ENCODE measurements at places on chromosomes 11 and 22.
A peak's percentile ranks its signal among the peaks of the same experiment; 100 is the strongest.

- DNase-seq = peak; percentile 34
Measured at GRCh38 chr11:66745356-66746235, 16.6 kb upstream of the SPTBN2 start.

GRCh38 chr11:69650832-69651344 lies 9.9 kb downstream of the CCND1 start:
- DNase-seq = no peak

- DNase-seq = peak; percentile 71
Measured at GRCh38 chr11:1515082-1516060, 28.8 kb upstream of the MOB2 start.

DNA sequence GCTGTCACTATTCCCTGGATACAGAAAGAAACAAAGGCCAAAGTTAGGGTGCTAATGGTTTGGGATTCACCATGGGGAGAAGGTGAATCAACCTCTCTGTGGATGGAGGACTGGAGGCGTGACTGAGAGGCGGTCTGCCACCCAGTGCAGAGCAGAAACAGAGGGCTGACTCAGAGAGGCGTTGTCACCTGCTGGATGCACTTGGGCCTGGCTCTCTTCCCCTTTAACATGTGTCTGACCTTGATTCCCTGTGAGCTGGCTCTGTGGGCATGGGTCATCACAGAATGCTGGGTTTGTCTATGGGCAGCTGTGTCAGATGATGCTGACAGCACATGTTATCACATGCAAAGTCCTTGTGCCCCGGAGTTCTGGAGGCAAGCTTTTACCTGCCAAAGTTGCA lies 75.9 kb downstream of the LDLRAD3 start:
- no peak for DNase-seq

DNA sequence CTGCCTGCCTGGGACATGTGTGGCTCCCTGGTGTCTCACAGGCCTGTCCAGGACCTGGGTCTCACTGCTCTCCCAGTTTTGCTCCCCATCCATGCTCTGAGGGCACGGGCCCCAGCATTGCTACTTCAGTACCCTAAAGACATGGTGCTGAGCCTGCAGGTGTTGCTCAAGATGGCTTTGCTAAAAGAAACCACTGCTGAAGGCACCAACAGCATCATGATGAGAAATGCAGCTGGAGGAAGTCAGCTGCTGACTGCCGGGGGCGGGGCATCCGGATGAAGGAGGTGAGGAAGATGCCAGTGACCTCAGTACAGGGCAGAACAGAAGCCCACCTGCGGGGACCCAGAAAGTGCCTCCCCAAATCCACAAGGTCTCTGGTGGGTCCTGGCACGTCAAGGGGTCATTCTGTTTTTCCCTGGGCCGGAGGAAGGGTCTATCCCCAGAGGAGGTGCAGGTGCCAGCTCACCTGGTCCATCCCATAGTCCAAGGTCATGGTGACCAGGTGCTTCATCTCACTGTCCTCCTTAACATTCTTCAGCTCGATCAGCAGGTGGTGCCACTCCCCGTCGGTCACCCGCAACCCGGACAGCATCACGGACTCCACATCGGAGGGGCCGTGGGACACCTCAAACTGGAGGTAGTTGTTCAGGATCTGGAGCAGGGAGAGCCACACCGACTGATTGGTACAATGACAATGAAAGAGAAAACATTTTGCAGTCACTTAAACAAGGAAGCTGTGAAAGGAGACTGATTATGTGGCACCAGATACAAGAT lies 63.9 kb downstream of the TRMU start:
- no peak for DNase-seq

DNA sequence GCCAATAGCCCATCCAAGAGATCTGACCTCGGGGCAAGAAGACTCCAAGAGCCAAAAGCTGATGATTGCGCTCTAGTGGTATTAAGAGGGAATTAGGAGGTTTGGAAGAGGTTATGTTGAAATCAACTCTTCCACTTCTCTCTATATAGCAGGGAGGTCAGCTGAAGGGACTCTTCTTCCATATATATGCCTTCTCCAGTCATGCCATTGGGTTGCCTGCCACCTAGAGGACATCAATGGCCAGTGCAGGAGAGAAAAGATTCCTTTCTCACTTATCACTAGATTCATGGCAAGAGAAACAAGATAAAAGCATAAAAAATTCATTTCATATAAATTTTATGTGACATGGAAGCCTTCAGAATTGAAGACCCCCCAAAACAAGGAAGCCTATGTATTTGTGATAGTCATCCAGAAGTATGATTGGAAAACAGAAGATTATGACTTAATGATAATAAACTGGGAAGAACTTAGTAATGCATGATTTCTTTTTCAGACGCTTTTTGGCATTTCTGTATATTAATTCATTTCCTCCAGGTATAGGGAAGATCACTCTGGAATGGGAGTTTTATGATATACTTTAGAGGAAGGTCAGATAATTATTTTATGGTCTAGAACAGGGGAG lies 435.1 kb upstream of the DDI1 start:
- DNase-seq = peak; percentile 33

GRCh38 chr11:66956689-66957290 lies 1.4 kb downstream of the PC start:
- DNase-seq = no peak

DNA sequence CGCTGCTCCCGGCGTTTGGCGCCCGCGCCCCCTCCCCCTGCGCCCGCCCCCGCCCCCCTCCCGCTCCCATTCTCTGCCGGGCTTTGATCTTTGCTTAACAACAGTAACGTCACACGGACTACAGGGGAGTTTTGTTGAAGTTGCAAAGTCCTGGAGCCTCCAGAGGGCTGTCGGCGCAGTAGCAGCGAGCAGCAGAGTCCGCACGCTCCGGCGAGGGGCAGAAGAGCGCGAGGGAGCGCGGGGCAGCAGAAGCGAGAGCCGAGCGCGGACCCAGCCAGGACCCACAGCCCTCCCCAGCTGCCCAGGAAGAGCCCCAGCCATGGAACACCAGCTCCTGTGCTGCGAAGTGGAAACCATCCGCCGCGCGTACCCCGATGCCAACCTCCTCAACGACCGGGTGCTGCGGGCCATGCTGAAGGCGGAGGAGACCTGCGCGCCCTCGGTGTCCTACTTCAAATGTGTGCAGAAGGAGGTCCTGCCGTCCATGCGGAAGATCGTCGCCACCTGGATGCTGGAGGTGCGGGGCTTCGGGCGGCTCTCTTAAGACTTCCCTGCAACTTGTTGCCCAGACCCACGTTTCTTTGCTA lies at the start of gene CCND1:
TSS of gene CCND1 (plus strand) at position 162 of the 587 bp plus-strand sequence. CDS start at position 320, 158 bp downstream.
- peak; percentile 36 for DNase-seq

DNA sequence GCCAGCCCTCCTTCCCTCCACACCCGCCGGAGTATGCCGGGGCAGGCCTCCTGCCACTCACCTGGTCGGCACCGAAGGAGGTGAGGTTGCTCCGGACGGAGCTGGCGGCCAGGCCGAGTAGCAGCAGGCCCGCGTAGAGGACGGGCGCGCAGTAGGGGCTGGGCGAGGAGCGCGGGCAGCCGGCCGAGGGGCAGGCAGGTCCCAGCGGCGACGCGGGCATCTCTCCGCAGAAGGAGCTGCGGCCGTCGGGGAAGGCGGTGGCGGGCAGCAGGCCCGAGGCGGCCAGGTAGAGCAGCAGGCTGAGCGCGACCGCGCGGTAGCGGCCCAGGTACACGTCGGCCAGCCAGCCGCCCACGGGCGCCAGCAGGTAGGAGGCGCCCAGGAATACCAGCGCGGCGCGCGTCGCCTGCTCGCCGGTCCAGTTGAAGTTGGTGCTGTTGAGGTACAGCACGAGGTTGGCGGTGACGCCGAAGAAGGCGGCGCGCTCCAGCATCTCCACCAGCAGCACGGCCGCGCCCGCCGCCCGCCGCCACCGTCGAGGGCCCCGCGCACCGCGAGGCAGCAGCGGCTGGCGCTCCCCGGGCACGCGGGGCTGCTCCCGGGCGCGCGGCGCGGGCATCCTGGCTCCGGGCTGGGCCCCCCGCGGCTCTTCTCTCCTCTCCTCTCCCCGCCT lies 907 bp downstream of the SLC15A3 start:
- peak; percentile 38 for DNase-seq

DNA sequence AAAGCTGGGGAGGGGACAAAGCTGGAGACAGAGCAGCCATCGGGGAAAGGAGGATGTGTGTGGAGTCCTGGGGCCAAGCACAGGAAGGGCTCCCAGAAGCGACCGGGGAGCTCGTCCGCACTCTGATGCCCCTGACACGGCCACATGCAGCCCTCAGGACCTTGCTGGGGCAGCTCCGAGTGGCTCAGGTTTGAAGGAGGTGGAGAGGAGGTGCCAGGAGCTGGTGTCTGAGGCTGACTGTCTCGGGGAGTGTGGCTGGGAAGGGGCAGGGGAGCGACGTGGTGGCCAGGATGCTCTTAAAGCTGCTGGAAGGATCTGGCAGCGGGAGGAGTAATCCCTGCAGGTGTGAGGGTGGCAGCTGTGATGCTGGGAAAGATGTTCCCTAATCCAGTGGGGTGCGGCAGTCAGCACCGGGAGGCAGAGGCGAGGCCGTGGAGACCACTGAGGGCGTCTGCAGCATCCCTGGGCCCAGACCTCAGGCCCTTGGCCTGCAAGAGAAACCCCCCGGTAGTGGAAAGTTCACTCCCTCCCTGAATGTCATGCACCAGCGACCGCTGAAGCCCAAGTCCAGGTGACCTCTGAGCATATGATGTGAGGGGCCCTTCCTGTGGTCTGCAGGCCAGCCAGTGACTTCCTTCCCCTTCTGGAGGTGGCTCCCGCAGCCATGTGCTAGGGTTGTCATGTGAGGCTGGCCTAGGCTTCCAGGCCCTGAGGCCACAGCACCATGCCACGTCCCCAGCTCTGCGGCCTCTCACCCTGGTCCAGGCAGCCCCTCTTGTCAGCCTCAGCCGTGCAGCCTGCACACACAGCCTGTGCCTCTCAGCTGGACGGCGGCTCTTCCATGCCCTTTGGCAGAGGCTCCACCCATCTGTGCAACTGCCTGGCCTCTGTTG lies 17.2 kb upstream of the CTSD start:
- DNase-seq = no peak

DNA sequence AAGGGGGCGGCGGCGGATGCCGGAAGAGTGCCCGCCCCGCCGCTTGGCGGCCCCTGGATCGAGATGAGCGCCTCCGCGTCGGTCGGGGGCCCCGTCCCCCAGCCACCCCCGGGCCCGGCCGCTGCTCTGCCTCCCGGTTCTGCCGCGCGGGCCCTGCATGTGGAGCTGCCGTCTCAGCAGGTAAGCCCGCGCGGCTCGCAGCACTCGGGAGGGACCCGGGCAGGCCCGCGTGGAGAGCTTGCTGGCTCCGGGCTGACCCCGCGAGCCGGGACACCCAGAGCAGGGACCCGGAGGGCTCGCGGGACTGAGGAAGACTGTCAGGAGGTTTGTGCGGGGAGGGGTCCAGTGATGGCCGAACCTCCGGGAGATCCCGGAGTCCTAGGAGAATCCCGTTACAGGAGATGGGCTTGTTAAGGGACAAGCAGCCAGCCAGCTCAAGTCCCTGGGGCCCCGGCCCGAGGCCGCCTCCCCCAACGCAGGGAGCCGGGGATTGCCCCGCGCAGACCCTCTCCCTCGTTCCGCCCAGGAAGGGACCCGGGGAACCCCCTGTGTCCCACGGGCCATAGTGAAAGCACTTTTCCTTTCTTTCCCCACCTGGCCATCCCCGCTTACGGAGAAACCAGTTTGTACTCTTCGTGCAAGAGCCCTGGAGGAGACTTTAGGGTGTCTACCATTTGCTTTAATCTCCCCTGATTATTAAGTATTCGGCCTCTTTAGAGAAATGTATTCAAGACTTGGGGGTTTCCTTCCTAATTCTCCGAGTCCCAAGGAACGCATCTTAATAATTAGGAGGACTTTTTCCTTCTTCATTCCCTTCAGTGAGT lies 547 bp downstream of the UVRAG start:
- no peak for DNase-seq

DNA sequence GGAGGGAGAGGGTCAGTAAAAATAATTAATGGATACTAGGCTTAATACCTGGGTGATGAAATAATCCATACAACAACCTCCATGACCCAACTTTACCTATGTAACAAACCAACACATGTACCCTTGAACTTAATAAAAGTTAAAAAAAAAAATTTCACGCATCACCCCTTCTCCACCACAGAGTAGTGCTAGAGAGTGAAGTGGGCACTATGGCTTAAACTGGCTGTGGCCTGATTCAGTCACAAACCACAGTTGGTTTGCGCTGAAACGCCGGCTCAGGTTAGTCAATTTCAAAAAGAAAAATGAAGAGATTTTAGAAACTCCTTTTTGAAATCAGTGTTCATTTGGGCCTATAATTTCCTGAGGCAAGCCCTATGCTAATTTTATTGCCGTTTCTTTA lies 144.3 kb downstream of the TRPC6 start:
- DNase-seq = no peak

DNA sequence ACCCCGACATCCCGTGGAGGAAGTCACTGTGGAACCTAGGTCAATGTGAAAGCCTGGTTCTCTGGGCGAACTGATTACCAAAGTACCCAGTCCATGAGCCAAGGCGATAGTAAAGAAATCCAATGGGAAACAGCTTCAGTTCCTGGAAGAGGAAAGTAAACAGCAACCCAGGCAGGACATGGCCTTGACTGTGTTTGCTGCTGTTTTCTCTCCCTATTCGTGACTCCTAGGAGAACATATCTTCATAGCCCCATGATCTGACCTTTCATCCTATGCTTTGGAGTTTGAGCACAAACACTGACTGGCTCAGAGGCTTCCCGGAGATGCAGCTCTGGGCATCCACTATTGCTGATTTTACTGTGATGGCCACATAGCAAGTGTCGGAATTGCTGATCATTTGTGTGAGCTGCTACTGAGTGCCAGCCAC lies 45.1 kb downstream of the LRFN4 start:
- DNase-seq = no peak

GRCh38 chr11:116240710-116241109 lies 532.1 kb downstream of the BUD13 start:
- no peak for DNase-seq

- DNase-seq = no peak
Measured at GRCh38 chr11:122176651-122177050, 60.6 kb upstream of the BLID start.

Data from stimulated activated naive CD8-positive, alpha-beta T cell treated with anti-CD3 and anti-CD28 coated beads, Interleukin-15, amount 100 ng/mL, for 72 hours (primary cell).